ENCODE measurements at places on chromosomes 5 and 9.

- no peak for DNase-seq
These were observed 12.8 kb downstream of the OR1K1 start for GRCh38 chr9:122812736-122813135.

GRCh38 chr9:87233431-87233830, 264.2 kb upstream of the DAPK1 start:
- no peak for DNase-seq

DNA sequence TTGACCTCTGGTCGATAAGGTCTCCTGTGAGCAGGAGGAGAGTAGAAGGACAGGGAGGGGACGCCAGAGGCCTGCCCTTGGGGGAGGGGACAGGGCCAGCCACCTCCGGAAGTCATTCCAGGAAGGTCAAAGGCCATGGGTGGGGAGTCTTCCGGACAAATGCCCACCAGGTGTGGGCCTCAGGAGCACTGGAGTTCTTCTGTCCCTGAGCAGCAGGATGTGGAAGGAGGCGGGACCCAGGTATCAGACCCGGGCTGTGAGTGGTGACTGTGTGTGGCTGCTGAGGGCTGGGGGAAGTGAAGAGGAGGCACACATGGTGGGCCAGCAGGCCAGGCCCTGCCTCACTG, 13.9 kb downstream of the FGF18 start:
- no peak for DNase-seq

DNA sequence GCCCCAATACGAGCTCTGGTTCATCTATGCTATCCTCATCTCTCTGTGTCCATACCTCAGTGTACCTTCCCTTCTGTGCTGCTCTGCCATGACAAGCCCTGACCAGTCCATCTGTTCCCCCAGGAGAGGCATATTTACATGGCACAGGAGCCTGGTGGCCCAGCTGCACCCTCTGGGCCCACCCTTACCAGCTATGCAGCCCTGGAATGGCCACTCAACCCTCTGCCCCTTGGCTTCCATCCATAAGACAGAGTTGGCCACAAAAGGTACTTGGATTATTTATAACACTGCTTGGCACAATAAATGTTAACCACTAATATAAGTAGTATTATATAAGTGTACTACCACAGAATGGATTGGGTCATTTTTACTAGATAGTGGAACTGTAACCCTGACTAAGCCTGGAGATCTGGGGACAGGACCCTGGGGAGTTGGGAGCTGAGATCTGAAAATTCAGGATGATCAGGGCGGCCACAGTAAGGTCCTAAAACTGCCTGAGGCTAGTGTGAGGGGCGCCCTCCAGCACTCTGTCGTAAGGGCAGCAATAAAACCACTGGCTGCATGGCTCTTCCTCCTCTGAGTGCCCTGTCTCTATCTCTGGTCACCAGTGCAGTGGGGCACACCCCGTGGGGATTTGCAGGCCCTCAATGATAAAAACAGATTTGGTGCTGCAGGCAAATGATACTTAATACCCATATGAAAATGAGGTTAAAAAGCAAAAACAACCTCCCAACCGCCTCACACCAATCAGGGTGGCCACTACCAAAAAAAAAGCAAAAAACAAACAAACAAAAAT, 65.8 kb downstream of the SEMA4D start:
- no peak for DNase-seq

DNA sequence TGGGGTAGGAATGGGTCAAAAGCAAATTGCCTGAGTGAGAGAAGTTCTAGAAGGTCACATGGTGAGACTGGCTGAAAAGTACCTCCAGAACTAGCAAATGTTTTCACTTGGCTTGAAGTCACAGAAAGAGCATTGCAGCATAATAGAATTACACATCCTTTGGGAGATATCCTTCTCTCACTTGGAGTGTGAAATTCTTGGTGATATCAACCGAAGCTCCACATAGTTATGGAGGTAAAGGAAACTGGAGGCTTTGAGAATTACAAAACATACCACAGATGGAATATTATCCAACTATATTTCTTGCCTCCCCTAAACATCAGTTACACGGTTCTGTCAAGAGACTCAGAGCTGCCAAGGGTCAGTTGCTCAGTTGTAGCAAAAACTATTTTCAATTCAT, 182.4 kb downstream of the SEMA5A start:
- no peak for DNase-seq

DNA sequence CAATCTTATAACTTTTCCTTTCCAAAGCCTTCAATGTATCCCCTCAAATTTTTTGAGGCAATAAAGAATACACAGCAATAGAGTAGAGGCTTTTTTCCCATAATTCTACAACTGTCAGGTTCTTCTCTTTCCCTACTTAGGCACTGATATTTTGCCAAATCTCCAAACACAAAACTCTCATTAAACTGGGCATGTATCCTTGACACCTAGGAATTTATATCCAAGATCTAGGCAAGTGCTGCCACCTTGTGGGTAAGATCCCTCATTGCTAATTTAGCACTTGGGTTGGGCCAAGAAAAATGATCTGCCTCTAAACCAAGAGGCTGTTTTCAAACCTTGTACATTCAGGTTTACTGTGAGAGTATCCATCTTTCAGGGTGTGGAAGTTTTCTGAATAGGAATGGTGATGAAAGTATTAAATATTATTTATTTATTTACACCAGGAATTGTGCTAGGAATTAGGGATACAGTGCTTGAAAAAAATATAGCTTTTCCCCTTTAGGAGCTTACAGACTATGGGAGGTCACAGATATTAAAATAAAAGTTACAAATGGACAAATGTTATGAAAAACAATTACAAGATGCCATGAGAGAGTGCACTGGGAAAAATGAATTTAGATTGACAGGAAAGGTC, 17.6 kb downstream of the TSTD2 start:
- DNase-seq = peak; percentile 66

- DNase-seq = peak; percentile 93
These were observed 38.3 kb upstream of the CKMT2 start for GRCh38 chr5:81194633-81195334.

DNA sequence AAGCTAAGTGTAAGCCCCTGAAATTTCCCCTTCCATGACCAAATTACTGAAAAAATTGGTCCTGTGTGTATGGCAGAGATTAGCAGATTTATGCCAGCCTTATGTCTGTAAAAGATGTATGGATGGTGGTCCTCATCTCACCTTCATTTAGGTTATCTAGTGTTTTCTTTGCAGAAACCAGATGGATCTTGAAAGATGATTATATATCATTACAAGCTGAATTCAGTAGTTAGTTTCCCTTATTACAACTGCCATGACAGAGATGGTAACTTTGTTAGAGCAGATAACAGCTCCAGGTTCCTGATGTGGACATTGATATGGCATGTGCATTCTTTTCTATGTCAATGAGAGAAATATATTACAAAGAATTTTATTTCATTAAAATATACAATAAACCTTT, 1403.2 kb upstream of the CDH6 start:
- no peak for DNase-seq

DNA sequence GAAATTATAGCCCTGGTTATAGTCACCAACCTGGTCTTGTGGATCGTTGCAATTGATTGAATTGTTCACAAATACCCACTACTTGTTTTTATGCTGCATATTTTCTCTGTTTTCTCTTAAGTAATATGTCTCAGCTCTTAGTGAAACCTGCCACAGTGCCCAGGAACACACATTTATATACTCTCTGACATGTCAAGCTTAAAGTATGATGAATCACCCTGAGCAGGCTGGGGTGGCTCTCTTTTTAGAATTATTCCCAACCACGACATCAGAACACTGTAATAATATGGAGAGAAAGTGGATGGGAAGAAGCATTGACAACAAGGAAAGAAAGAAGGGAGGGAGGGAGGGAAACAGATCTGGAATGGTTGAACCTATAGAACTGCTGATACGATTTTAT, 72.8 kb upstream of the ZNF608 start:
- DNase-seq = no peak

DNA sequence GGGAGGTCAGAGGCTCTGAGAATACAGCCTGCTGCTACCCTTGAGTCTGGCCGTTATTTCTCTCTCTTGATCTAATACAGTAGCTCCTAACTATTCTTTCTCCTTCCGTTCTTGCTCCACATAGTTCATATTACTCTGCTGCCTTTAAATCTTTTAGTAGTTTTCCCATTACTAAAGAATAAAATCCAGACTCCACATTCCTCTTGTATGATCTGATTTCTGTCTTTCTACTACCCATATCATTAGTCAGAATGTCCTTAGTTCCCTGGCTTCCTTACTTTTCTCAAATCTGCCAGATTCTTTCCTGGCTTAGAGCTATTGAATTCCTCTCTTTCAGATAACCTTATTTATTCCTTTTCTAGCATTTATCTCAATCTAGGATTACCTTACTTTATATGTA, 40.0 kb downstream of the MARCHF6 start:
- DNase-seq = no peak

DNA sequence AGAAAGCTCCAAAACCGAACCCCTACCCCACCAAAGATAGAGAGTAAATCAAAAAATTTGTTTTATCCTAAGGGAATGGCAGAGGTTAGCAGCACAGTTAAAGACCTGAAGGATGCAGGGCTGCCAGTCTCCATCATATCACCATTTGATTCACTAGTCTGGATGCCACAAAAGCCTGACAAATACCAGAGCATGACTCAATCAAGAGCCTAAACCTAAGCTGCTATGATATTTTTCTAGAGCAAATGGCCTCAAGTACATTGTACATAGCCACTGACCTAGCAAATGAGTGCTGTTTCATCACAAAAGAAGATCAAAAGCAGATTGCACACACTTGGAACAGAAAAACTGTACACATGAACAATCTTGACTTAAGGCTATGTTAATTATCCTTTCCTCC, 48.0 kb downstream of the DPYSL3 start:
- DNase-seq = no peak

- no peak for DNase-seq
These were observed 78.4 kb downstream of the VAV2 start for GRCh38 chr9:133913571-133914369.

- no peak for DNase-seq
These were observed 18.6 kb downstream of the DNAJA1 start for GRCh38 chr9:33043671-33044070.

DNA sequence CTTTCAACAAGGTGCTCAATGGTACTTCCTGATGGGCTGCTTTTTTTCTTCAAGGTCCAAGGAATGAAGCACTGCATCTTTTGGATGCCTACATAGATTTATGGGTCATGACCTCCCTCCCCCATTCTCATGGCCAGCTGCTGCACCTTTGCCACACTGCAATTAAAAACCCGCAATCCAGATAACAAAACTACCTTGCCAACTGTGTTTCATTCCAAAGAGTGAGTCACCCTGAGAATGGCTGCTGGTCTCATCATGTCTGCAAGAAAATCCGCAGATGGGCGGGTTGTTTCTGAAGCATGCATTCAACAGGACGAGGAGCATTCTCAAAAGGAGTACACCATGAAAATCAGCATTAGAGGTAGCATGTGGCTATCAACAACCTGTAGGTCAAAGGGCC, 139.8 kb downstream of the ELAVL2 start:
- no peak for DNase-seq

GRCh38 chr9:107755246-107755645, 265.7 kb upstream of the KLF4 start:
- no peak for DNase-seq

DNA sequence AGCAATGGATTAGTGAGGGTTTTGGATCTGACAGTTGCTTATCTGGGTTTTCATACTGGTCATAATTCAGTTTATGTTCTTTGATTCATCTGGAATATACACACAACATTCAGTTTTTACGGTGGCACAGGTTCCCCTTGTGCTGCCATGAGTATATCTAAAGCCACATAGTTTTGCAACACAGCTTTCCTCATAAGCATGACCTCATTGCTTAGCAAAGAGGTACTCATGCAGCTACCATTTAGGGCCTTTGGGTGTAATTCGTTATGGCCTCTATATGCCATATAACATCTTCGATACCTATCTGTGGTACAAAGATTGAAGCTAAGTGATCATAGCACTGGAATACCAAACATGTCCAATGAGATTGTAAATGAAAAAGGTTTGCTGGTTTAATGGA, 2.9 kb upstream of the RBM22 start:
- no peak for DNase-seq

- no peak for DNase-seq
These were observed 37.5 kb downstream of the BICD2 start for GRCh38 chr9:92726971-92727715.

- DNase-seq = no peak
These were observed 146.8 kb upstream of the TBC1D2 start for GRCh38 chr9:98402019-98402840.

DNA sequence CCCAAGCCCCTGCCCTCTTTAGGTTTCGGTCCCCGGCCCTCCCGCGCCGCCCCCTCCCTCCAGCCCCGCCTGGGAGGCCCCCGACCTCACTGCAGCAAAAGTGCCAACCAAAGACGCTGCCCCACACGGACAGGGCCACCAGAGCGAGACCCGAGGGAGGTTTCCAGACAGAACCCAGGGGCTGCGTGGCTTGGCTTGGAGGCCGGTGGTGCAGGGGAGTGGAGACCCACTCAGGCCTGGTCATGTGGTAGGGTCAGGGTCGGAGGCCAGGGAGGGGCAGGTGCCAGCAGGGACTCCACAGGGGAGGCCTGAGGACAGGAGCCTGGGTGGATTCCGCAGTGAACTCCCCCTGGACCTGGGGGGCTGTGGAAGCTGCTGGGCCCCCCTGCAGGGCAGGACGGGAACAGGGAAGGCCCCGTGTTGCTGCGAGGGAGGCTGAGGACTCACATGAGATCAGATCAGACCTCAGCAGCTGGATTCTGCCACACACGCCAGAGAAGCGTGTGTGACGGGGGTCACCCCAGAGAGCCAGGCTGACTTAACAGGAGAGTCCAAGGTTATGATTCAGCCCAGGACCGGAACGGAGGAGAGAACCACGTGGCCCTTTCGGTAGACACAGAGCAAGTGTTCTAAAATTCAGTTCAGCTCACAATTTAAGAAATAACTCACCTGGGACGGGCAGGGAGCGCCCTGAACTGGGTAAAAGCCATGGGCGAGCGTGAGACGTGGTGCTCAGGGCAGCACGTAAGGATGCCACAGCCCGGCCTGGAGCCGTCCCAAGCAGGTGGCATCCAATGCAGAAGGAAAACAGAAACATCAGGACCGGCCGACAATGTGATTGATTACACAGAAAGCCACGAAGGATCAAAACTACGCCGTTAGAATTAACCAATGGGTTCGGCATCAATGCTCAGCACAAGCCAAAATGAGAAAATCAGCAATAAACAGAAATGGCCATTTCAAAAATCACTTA, 38.9 kb downstream of the EXD3 start:
- no peak for DNase-seq

- DNase-seq = no peak
These were observed 49.3 kb downstream of the NR2F1 start for GRCh38 chr5:93632327-93632726.

GRCh38 chr5:126656401-126657007, 55.8 kb downstream of the PHAX start:
- DNase-seq = peak; percentile 45
